ENCODE measurements at places on chromosomes 1 and 21.

DNA sequence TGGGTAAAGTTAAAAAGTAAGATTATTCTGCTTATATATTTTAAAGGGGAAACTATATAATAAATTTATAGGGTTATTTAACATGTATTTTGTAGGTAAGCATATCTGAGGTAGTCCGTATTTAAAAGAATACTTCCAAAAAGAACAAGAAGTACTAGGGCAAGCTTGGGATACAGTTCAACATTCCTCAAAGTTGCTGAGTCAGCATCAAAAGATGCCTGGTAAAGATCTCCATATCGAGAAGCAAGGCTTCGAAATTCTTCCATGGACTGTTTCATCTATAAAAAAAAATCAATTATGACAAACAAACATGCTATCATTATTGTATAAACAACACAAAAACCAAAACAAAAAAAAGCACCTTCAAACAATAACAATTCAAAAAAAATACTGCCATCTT is 67.7 kb downstream of the INTS7 start:
- no peak for DNase-seq

DNA sequence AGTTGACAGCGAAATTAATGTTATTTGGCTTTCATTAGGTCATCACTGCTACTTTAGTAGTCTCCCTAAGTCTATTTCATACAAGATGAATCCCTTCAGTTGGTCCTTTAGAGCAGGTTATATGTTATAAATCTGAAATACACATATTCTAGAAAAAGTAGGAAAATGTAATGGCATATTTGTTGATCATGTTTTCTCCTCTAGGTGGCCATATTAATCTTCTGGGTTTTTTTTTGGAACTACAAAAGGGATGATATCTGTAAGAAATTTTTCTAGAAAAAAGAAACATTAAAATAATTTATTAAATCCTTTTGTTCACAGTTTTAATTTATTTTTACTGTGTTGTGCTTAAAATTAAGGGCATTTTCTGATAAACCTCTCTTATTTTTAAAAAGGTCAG is 87.9 kb downstream of the SYT14 start:
- DNase-seq = no peak

DNA sequence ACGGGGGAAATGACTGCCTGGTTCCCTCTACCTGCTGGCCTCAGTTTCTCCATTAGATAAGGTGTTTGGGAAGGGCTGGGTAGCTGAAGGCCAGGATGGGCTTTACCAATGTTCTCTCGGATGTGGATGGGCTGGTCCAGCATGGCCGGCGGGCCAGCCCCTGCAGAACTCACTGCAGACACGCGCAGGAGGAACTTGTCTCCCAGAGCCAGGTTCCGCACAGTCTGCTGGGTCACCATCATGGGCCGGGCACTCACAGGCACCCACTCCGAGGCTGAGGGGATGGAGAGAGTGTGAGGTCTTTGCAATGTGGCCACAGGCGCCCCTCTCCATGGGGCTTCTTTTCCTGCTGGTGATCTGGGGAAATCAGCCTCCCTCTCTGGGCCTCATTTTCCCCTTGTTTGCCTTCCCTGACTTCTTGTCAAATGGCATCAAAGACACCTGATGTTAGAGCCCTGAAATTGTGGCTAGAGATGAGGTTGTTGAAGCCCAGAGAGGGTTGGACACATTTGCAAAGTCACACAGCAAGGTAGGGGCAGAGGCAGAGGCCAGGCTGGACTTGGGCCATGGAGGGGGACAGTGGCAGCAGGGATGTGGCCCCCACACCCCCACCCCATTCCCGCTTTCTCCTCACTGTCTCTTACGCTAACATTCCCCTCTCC is 1.2 kb downstream of the MYBPH start:
- no peak for DNase-seq

DNA sequence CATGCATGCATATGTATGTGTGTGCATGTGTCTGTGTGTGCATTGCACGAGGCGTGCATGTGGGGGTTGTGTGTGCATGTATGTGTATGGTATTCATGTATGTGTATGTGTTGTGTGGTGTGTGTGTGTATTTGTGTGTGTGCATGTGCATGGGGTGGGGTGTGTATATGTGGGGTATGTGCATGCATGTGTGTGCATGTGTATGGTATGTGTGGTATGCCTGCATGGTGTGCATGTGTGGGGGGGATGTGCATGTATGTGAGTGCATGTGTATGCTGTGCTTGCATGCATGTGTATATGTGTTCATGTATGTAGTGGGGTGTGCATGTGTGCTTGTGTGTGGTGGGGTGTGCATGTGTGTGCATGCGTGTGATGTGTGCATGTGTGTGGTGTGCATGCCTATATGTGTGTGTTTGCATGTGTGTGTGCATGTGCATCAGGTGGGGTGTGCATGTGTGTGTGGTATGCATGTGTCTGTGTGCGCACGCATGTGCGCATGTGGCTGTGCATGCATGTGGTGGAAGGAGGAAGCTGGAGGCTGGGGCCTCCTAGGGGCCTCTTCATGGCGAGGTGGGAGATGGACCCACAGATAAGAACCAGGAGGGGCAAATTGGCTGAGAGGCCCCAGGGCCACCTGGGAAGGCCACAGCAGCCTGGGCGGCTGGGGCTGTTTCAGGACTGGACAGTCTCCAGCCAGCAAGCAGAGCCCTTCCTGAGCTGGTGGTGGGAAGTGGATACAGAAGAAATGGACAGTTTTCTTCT is 35.9 kb upstream of the ARF1 start:
- no peak for DNase-seq

DNA sequence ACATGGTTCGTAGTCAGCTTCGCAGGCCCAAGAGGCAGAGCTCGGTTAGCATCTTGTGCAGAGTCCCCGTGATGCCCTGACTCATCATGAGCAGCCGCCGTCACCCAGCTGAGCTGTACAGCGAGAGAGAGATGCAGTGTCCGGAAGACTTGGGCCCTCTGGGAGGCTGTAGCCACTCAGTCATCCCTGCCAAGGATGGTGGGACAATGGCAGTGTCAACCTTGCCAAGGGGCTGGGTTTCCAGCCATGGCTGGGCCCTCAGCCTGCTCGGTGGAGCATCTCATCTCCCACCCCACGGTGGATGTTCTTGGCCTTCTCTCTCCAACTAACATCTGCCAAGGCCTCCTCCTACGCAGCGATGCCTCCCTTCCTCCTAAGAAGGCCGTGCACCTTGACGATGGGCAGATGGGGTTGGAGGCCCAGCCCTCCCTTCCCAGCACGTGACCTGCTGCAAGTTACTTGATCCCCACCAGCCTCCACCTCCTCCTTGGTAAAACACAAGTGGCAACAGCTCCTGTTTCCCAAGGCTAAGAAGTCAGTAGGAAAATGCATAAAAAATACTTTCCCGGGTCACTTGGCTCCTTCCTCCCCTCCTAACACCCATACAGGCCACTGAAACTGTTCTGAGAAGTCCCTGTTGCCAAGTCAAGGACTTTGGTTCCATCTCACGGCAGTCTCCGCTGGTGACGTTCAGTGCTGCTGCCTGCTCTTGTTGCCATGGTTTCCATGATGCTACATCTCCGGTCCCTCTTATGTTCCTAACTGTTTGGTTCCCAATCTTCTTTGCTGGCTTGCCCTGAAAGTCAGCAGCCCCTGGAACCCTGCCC is 384.7 kb upstream of the VAMP3 start:
- no peak for DNase-seq

GRCh38 chr1:51189421-51190073 is 46.5 kb upstream of the RNF11 start:
- peak; percentile 64 for DNase-seq

GRCh38 chr21:44939532-44940115 is at the start of gene SLX9:
TSS of gene SLX9 (plus strand) at chr21:44940029. CDS start at chr21:44940058, 29 bp downstream.
- DNase-seq = peak; percentile 76

DNA sequence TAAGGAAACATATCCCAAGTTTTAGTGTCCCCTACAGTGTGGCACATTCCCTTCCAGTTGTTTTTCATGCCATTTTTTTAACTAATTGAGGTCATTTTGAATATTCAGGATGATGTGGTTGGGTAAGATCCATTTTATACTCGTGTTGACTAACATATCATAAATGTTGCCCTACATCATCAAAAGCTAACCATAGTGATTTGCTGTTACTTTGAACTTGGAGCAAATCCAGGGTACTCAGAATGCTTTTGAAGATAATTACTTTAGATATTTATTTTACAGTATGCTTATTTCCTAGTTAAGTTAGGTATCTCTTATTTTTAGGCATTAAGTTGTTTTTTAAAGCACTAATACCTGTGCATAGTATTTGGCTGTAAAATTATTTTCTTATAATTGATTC is 57.8 kb downstream of the DYRK1A start:
- no peak for DNase-seq

GRCh38 chr1:88684482-88685258 is 597 bp downstream of the PKN2 start:
- peak; percentile 57 for DNase-seq

- peak; percentile 56 for DNase-seq
Measured at GRCh38 chr1:53326598-53327181, 1.2 kb downstream of the LRP8 start.

DNA sequence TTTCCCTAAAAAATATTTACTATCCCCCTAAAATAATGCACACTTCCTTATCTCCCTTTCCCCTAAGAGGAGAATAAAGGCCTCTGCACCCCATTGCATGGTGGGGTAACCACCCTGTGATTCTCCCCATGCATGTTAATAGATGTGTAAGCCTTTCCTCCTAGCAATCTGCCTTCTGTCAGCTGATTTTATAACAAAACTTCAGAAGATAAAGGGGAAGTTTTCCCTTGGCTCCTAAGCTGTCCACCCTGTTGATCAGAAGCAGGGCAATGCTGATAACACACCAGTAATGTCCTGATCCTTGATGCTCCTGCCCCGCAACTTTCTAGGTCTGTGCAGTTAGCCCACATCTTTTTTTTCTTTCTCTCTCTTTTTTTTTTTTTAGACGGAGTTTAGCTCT is 11.4 kb upstream of the RNF187 start:
- DNase-seq = no peak

- DNase-seq = no peak
Measured at GRCh38 chr1:90210633-90211491, 216.0 kb downstream of the ZNF326 start.

DNA sequence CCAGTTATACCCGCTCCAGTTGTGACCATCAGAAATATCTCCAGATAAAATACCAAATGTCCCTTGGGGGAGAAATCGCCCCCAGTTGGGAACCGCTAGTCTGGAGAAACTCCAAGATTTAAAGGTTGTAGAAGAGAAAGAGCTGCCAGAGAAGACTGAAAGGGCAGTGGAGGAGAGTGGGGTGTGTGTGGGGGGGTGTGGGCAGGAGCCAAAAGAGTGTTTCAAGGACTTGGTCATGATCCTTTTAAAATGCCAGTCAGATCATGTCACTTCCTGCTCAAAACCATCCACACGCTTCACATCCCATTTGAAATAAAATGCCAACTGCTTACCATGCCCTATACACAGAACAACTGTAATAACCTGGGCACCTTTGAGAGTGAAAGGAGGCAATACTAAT is 3.4 kb upstream of the HEYL start:
- DNase-seq = no peak

- no peak for DNase-seq
Measured at GRCh38 chr1:240464099-240464498, 147.9 kb downstream of the GREM2 start.

- no peak for DNase-seq
Measured at GRCh38 chr1:240646571-240647240, 34.8 kb upstream of the GREM2 start.

DNA sequence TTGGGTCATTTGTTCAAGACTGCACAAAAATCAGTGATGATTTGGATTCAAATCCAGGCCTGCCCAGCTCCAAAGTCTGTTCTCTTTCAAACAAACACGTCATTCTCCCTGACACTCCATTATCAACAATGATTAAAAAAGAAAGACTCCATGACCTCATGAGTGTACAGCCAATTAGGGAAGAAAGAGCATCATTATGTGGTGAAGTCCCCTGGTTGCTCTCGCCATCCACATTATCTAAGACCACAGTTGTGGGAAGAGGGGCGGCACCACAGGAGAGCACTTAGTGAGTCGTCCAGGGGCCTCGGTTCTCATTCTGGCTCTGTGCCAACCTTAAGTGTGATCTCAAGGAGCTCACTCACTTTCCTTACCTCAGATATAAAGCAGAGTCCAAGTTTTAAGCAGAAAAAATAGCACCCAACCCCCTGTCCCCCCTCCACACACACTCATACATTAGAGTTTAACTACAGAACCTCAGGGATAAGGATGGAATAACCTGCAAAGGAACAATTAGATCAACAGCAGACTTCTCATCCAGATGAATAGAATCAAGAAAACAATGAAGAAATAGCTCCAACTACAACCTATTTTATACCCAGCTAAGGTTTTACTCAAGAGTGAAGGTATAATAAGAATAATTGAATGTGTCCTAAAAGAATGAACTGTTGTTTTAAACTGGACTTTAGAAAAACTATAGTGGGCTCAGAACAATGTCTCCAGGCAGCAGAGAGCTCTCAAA is 47.8 kb downstream of the COL6A1 start:
- no peak for DNase-seq

DNA sequence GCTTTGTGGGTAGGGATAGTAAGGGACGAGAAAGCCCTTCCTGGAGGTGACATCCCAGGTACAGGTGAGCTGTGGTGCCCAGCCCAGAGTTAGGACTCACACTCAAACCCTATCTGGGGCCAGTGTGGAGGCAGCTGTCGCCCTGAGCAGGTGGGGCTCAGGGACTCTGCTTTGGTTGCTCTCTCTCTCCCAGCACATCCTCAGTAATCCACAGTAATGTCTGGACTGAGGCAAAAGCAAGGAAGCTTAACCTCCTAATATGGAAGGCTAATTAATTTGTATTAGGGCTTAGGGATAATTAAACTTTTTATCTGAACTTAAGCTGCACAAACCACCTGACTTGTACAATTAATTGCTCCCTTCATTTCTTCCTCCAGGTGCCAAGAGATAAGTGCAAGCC is 38.2 kb downstream of the DDX20 start:
- DNase-seq = no peak

DNA sequence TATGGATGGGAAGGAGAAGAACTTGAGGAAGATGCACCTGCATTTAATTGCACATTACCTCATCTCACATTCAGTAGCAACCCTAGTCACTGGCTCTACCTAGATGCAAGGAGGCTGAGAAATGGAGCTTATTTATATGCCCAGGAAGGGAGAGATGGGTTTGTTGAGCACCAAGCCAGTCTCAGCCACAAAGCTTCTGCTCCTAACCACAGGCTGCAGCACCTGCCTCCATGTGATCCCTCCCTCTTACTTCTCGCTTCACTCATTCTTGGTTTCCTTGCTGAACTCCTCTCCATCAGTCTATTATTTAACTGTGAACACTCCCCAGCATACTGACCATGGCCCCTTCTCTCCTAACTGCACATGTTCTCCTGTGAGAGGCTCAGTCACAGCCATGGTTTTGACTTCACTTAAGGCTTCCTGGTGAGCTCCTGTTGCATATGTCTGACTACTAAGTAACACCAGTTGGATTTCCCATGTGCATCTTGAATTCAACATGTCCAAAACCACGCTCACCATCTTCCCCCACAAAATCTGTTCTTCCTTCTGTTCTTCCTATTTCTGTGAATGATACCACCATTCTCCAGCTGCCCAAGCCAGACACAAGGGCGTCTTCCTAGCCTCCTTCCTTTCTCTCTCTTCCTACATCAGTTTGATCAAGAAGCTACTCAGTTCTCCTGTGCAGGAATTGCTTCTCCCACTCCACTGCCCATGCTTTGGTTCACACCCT is 139.8 kb downstream of the AK5 start:
- no peak for DNase-seq

- DNase-seq = peak; percentile 54
Measured at GRCh38 chr1:153441238-153441755, 19.2 kb downstream of the S100A7 start.
